ENCODE measurements at places on chromosomes 2 and 18.

DNA sequence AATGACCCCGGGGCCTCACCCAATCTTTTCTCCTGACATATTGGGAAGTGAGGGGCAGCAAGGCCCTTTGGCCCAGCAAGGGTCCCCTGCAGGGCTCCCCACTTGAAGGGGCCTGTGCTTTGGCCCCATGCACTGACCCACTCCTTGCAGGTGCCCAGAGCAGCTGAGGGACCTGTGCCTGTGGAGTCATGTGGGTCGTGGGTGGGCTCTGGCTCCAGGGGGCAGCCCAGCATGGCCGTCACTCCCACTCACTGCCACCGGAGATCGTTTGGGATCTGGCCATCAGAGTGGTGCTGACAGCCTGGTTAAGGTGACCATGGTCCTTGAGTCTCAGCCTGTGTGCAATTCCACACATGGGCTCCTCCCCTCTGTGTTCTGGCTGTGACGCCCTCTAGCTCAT is 31.7 kb upstream of the APCDD1 start:
- DNase-seq, result no peak

DNA sequence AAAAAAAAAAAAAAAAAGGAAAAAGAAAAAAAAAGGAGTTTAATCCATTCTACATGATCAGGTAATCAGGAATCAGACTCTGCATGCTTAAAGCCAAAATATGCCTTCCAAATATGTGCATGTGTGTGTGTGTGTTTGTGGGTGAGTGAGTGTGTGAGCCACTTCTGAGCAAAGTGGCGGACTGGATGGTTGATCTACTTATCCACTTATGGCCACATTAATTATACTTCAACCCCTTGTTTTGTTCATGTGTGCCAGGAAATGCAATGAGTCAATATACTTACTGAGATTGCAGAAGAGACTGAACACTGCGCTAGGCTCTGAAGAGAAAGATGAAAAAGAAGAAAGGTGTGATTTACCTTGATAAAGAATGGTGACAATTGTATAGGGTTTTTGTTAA is 586.5 kb upstream of the NXPH2 start:
- DNase-seq, result no peak

DNA sequence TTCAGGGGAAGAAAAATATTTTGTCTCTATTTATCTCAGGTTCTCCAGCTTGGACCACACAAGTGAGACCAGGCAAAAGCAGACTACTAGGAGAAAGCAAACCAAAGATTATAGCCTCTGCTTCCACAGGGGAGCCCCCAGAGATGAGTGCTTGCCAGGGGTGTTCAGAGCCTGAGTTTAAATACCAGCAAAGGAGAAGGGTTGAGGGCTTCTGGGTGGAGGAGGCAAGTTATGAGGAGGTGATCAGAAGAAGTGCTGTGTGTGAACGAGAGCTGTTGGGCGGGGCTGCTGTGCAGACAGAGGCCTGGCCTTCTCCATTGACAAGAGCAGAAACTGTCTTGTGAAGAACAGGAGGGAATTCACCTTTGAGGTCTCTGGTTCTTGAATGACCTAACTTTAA is 32.8 kb upstream of the PXDN start:
- no peak for DNase-seq

GRCh38 chr2:32697156-32697555 is 69.3 kb downstream of the TTC27 start:
- peak; percentile 79 for DNase-seq

DNA sequence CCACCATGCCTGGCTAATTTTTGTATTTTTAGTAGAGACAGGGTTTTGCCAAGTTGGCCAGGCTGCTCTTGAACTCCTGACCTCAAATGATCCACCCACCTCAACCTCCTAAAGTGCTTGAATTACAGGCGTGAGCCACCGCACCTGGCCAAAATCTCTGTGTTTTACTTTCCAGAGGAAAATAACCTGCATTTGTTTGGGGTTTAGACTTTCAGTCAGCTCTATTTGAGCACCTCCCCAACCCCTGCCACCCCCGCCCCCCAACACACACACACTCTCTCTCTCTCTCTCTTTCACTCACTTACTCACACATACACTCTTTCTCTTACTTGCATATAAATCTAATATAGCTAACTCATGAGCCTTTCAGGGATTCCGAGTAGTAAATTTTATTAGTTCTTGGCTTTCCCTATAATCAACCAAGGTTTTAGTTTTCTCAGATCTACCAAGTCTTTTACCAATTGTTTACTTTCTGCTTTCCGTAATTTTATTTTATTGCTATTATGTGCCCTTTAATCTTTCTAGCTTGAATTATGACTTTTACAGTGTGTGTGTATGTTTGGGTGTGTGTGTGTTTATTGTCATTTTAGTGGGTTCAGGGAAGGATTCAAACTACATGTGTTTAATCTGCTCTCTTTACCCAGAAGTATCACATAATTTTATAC is 24.5 kb downstream of the MFSD6 start:
- no peak for DNase-seq

DNA sequence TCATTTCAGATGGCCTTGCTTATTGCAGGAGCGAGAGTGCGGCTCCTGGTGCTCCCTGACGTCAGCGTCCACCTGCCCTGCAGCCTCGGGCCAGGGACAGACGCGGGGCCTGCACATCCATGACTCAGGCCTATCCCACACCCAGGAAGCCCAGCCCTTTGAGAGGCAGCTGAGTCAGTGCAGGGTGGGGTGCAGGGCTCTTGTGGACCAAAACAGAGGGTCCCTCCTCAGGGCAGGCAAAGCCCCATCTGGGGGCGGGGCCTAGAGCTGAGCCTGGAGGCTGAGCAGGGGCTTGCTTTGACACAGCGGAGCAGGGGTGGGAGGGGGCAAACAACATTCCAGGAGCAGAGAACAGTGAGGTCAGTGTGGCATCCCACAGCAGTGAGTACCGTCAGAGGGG is 7.7 kb upstream of the ARHGEF4 start:
- DNase-seq, result no peak

- DNase-seq, result no peak
These were observed 18.8 kb downstream of the ARHGAP15 start for GRCh38 chr2:143148011-143148410.

DNA sequence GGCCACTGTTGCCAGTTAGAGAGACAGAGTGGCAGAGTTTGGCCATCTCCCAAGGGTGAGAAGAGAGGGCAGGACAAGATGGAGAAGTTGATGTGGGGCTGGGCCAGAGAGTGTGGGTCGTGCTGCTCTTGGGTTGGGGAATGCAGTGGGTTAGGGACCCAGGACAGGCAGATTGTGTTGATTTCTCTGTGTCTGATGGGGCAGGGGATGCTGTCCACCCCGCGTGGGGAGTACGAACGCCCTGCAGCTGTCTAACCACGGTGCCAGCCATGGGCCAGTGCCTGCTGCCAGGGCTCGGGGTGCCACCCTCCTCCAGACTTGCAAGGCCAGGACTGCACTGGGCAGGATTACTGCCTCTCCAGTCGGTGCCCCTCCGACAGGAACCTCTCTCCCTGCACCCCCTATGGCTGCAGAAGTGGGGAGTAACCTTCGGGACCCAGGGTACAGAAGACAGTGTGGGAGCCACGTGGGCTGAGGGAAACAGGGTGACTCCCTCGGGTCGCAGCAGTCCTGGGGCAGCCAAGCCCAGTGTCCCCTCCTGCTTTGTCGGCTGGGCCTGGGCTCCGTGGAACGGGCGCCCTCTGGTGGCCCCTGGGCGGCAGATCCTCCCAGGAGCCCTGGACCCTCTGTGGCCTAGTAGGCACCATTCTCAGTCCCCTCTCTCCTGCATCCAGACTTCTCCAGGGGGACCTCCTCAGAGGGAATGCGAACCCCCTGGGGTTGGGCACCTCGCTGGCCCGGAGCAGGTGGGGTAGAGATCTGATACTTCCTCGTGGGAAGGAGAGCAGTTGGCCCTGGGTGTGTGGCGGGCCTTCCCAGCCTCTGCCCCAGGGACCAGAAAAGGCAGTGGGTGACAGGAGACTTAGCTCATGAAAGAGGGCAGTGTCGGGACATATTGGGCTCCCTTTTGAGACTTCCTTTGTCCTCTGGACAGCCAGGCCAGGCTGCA is 2.7 kb downstream of the GPC1 start:
- peak; percentile 60 for DNase-seq

GRCh38 chr2:18251486-18251885 is 309.0 kb downstream of the RDH14 start:
- no peak for DNase-seq

GRCh38 chr2:140775411-140775810 is 1355.4 kb downstream of the LRP1B start:
- no peak for DNase-seq

DNA sequence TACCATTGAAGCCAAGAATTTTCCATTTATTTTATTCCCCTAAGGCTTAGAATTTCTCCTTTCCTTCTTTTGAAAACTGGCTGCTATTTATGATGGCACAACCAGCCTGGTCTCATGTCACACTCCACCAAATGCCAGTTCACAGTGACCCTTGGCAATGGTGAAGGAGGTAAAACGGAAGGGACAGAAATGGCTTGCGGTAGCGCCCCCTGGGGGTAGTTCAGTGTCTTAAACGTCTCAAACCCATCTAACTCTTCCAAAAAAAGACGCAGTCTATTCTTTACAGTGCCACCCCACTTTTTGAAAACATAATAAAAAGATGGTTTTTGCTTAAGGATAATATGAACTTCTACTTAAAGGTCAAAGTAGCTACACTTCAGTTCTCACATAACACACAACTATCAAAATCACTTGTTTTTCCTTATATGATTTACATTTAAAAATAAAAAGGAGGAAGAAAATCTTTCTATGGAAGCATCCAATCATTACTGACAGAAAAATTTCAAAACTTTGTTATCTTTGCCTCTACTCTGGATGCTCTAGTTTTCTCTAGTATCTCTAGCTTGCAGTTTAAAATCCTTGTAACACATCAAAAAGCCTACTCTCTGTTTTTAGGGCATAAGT is 28.0 kb downstream of the PNO1 start:
- DNase-seq, result peak; percentile 57

GRCh38 chr18:2354292-2354691 is 217.0 kb downstream of the METTL4 start:
- DNase-seq, result no peak

GRCh38 chr2:51758081-51758480 is 726.1 kb upstream of the NRXN1 start:
- DNase-seq, result no peak

GRCh38 chr2:56449449-56449860 is 265.7 kb downstream of the CCDC85A start:
- no peak for DNase-seq
